ENCODE measurements at places on chromosomes 1 and 21.

GRCh38 chr1:79190074-79190473 is 183.5 kb upstream of the ADGRL4 start:
- DNase-seq: no peak

- DNase-seq: no peak
Observed at GRCh38 chr1:19313961-19314882, 2.1 kb downstream of the SLC66A1 start.

DNA sequence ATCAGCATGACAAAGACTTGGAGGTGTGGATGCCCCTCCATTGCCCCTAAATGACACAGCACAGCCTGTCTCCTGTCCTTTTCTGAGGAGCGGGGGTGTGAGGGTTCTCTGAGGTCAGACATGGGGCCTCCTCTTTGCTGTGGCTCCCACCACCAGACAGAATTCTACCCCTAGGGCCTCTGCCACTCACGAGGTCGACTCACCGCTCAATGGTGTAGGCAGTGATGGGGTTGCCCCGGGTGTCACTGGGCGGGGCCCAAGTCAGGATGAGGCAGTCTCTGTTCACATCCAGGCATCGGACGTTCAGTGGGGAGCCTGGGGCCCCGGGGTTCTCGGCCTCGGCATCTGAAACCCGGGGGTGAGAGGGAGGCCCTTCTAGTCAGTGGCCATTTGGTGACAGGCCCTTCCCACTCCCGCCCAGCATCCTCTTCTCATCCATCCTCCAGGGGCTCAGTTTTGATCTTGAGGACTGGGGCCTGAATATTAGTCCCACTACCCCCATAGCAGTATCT is 19.9 kb downstream of the MYOM3 start:
- DNase-seq: no peak

DNA sequence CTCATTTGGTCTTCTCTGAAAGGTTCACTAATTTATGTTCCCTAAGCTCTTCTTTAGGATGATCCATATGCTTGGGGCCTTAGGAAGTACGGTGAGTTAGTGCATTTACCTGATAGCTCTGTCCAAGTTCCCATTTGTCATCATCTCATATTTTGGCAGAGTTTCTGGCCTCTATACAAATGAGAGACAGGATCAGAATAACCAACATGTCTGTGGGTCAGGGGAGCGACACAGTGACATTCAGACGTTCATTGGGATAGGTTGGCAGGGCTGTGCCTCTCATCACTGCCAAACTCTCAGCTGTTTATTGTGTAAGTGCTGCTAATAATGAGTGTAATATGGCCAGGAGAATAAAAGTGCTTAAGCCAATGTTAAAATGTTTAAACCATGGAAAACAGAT is 561.1 kb upstream of the ZRANB2 start:
- no peak for DNase-seq

DNA sequence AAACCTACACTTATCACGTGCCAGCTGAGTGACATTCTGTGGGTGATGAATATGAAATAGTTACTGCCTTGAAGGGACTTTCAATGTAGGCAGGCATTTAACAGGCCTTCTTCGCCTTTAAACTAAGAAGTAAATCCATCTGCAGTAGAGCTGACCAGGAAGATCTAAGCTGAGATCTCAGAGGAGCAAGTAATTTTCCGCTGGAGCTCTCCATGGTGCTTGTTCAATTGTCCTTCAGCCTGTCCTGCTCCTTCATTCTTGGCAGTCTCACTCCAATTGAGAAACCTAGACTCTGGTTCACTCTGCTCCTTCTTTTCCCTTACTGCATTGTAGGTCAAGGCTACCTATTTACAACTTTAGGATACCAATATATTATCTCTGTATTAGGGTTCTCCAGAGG is 183.5 kb downstream of the HMCN1 start:
- peak; percentile 53 for DNase-seq

DNA sequence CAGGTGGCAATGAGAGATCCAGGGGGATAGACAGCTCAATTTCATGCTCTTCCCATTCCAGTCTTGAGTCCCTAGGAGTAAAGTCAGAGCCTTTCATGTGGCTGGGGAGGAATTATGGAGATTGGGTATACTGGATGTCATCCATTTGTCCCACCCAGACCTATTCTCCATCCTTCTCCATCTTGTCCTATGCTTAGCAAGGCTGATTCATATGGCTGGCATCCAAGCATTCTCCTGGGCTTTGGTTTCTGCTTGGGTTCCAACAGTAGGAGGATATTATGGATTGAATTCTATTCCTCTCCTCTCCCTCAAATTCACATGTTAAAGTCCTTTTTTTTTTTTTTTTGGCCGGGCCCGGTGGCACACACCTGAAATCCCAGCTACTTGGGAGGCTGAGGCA is 3.8 kb upstream of the CDC20 start:
- DNase-seq: no peak

DNA sequence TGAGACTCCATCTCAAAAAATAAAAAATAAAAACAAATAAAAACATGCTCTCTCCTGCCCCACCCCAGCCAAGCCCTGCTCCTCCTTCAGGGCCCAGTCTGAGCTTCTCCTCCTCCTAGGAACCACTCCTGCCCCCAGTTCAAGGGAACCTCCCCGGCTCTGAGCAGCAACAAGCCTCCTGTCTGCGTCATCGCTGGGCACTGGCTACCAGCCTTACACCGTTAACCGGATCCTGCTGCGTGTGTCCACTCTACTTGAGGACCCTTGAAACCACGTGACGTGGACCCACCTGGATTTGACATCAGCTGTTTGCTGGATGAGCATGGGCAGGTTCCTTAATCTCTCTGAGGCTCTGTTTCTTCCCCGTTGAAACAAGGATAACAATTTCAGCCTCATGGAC is 1.6 kb upstream of the TAS1R2 start:
- DNase-seq: no peak

All from fibroblast of villous mesenchyme (primary cell).